Right ventricle myocardium superior (tissue), 1 donor: ENCODE measurements at places on chromosomes 2 and 18.

GRCh38 chr2:6053743-6054142 lies 361.6 kb downstream of the SOX11 start:
- no peak for DNase-seq

DNA sequence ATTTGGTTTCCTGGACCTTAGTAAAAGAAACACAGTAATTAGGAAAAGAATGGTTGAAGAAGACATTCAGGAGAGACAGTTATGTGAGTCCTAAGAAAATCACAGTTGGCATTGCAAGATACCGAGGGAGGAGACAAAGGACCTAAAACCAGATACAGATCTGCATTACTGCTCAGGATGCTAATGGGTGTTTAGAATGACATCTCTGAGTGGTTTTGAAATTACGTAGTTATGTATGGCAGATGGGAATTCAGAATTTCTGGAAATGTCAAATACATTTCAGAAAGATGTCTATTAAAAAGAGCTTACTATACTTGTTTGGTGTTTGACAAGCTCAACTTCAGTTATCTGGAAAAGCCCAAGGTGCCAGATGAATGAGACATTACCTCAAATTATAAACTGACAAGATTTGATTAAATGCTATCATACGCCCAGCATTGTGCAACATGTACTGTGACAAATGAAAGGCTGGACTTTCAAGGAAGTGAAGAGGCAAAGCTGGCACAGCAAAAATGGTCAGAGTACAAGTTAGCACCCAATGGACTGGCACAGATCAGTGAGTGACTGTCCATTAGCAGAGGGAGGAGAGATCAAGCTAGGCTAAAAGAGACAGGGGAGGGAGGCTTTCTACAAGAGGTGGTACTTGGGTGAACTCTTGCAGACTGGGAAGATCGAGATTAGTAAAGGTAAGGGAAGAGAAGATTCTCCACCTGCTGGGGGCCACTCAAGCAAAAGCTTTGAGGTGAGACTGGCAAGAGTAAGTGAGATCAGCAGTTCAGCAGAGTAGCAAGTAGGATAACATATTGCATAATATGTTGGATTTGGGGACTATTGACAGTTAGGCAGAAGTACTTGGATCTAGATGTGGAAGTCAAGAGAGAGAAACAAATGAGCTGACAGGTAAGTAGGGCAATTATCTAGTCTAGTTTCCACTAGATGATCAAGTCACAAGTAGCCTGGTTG lies 168.9 kb downstream of the CYRIA start:
- DNase-seq: no peak

- DNase-seq: no peak
Measured at GRCh38 chr18:47280121-47280520, 28.7 kb upstream of the SKOR2 start.

DNA sequence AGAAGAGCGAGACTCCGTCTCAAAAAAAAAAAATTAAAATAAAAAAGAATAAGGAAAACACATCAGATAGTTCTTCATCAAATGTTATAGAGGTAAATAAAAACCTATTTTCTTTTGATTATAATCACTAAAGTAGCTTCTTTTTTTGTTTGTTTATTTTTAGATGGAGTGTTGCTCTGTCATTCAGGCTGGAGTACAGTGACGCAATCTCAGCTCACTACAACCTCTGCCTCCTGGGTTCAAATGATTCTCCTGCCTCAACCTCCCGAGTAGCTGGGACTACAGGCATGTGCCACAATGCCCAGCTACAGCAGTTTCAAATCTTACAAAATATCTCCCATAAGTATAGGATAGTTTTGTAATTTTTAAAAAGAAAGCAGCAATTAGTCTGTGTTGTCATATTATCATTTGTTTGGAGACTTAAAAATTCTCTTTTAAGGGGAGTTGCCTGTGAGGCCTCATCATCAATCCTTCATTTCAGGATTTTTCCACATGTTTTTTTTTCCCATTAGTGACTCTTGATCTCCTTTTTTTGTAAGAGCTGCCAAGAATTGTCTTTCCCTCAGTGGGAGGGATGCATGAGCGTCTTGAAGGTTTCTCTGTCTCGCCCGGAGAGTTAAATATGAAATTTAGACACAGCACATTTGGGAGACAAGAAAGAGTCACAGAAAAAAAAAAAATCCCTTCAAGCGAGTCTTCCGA lies 275.9 kb downstream of the CDCA7 start:
- DNase-seq: no peak

GRCh38 chr2:136051001-136051724 lies 65.7 kb upstream of the DARS1 start:
- DNase-seq: no peak

DNA sequence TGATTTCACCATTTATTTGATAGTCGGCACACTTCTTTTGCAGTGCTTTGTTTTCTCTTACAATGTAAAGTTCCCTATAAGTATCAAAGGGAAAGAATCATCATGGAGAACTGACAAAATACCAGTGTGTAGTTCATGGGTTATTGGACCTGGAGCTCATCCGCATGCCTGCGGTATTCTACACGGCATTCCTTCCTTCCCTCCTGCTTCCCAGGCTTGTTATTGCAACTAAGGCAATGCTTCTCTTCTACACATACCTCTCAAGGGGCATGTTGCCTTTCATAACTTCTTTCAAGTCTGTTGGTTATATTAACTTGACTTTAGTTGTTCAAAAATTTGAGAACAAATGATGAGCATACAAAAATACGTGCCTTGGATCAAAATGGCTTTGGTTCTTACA lies 24.3 kb upstream of the FAP start:
- DNase-seq: no peak

- peak; percentile 56 for DNase-seq
Measured at GRCh38 chr2:28601616-28602015, 105.8 kb downstream of the PLB1 start.

DNA sequence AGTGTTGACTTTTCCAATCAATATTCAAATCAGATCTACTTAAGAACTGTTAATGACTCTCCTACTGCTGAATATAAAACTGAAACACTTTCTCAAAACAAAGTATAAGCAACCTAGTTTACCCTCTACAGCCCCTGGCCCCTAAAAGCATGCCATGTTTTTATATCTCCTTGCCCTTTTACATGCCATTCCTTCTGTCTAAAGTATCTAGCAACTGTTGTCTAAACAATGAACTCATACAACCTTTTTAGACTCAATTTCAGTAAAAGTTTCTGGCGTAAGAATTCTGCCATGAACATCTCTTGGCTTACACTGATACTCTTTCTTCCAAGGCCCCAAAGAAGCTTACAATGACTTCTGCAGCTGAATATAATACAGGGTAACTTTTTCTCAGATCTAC lies 47.8 kb upstream of the GPR75 start:
- no peak for DNase-seq

DNA sequence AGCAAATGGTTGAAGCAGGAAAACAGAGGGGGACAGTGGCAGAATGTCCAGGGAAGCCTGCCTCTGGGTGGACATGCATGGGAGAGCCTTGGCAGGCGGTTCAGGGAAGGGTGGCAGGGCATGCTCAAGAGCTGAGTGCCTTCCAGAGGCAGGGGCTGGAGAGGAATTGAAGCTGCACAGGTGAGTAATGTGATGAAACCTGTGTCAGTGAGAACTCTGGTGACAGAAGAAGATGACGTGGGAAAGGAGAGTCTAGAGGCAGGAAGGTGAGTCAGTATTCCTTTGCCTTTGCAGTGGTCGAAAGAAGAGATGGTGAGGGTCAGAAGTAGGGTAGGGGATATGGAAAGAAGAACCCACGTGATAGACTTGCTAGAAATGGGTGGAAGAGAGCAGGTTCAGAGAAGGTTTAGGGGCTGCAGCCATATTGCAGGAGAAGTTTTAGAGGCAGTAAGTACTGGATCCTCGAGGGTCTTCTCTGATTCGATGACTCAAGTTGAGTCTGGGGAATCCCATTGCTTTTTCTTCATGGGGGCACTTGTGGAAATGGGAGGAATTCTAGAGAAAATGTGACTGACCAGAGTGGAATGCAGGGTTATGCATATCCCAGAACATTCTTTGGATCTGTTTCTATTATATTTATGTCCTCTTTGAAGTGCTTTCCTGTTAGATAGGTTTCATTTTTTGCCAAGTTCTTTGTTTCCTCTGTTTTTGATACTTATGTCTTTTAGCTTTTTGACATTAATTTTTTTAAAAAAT lies 37.4 kb downstream of the TMEM87B start:
- no peak for DNase-seq

- DNase-seq: no peak
Measured at GRCh38 chr18:58213440-58213839, 169.4 kb downstream of the NEDD4L start.

DNA sequence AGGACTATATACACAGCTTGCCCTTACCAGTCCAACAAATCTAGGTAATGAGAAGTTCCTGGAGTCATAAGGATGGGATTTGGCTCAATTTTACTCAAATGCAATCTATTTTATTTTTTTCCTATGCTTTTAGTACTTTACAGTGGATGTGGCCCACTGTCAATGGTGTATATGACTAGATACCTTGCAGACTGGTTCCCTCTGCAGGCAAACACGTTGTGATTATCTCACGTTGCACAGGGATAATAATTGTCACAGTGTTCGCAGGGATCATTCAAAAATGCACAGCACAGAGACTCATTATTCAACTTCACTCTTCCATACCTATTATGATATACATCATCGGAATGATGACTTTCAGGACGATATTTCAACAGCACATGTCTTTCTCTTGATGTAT lies 359.7 kb downstream of the MBD2 start:
- no peak for DNase-seq

DNA sequence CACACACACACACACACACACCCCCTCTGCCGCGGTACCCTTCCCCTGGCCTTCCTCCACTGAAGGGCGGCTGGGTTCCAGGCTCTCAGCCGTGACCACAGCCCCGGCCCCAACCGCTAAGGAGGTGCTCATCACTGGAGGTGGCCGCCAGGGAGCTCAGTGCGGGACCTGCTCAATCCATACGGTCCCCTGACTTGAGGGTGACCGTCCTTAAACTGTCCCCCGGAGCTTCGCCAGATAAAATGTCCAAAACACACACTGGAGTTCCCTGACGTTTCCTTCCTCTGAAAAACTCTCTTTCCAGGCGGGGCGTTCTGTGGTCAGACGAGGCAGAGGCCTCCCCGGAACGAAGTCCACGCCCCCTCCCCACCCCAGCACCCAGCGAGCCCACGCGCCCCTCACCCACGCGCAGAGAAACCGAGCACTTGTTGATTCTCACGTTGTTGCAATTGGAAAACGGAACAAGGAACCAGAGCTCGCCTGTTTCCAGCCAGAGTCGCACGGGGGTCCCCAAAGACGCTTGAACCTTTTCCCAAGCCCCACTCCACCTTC lies 1.4 kb downstream of the MBP start:
- DNase-seq: peak; percentile 76

DNA sequence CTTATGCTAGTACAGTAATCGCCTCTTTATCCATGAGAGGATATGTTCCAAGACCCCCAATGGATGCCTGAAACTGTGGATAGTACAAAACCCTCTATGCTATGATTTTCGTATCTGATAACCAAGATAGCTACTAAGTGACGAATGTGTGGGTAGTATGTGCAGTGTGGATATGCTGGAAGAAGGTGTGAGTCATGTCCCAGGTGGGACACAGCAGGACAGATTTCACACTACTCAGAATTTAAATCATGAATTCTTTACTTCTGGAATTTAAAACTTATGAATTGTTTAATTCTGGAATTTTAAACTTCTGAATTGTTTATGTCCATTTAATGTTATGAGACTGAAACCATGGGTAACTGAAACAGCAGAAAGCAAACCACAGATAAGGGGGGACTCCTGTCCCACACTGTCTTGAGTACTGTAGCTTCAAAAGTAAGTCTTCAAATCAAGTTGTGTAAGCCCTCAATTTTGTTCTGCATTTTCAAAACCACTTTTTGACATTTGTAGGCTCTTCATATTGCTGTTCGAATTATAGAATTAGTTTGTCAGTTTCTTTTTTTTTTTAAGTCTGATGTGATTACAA lies 116.0 kb downstream of the LTBP1 start:
- DNase-seq: no peak
